ENCODE measurements at places on chromosomes 3 and 15.
A peak's percentile ranks its signal among the peaks of the same experiment; 100 is the strongest.

DNA sequence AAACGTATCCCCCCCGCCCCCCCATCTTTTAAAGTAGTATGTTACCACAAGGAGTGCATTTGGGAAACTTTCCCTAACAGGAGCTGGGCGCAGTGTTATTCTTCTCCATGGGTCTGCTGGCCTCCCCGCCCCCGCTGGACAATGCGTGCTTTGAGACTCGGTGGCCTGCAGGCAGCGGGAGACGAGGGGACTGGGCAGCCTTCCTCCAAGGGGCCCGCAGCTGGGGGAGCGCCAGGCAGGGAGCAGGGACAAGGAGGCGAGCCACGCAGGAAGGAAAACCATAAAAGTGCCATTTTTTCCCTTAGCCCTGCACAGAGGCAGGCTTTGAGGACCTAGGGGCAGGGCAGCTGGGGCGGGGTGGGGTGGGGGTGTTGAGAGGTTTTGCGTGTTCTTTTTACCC, 14.1 kb downstream of the SOX2 start:
- peak; percentile 38 for DNase-seq

DNA sequence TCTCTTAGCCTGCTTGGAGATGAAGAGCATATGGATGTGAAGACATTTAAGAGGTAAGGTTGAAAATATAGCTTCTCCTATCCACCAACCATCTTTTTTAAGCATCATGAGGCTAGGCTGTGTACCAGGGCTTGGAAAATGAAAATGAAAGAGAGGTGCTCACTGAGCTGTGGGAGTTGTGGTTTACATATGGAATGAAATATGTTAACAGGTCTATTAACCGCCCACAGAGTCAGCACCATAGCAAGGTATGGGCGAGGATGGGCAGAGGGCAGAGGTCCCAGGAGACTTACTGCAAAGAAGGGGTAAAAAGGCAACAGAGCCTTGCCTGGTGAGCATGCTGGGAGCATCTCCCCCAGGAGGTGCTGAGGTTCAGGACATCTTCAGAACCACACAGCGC, 273.1 kb downstream of the GABRG3 start:
- DNase-seq = no peak

DNA sequence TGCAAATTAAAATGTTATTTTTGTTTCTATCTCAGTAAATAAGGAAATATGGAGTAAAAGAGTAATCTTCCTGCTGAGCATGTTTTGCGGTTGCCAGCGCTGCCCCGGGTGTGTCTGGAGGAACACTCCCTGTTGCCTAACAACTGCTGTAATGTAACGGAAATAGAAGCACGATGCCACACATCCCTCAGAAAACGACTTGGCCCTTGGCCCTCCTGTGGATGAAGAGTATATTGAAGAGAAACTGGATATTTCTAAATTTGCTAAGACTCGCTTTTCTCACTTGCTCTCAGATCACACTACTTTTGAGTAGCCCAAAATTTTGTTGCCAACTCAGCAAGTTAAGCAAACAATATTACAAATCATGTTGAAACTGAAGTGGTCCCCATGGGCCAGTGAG, 18.9 kb downstream of the CX3CR1 start:
- peak; percentile 90 for DNase-seq

- no peak for DNase-seq
These were observed 5.6 kb downstream of the FOXL2 start for GRCh38 chr3:138941259-138941885.

DNA sequence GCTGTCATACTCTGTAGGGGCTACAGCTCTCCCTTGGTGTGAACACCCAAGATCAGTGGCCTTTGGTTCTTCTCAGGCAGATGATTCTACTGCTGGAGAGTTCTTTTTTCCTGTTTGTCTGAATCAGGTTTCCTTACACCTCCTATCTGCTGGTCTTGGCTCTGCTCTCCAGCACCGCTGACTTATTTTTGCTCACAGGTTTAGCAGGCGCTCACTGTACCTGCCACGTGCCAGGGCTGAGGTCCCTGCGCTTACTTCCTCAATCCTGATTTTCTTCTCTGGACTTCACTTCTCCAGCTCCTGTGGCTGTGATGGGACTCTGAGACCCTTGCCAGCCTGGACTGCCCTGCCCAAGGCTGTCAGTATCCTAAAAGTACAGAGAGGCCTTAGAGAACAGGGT, 9.5 kb downstream of the BSN start:
- no peak for DNase-seq

DNA sequence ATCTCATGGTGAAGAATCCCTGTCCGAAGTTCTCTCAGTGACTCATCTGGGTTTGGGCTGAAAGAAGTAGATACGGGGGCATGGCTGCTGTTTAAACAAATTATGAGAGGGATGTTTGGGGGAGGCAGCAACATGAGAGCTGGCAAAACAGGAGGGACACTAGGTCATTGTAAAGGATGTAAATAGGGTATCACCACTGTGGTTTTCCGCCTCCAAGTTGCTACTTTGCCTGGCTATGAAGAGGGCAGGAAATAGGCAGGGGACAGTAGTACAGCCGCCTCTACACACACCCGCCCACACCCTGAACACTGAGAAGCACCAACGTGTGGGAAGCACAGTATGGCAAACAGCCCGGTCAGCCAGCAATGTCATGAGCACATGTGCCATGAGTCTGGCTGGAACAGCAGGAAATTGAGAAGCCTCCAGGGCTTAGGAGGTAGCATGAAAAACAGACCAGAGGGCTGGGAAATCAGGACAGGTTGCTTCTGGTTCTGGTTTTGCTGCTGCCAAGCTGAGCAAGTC, 17.1 kb downstream of the HEXA start:
- peak; percentile 56 for DNase-seq

DNA sequence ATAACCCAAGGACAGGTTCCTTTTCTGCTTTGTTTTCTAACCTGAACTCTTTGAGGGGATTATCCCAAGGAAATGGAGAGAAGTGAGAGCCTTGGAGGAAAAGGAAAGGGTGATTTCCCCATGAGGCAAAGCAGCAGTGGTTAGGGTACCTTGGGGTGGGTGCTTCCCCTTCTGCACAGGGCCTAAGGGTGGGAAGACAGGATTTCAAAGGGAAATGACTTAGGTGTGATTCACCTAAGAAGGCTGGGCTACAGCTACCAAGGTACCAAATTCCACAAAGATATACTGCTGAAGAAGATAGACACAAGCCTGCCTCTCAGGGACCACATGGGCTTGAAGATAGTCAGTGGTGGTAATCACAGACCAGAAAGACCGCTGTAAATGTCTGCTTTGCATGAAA, 325.3 kb upstream of the DPH6 start:
- DNase-seq = no peak

DNA sequence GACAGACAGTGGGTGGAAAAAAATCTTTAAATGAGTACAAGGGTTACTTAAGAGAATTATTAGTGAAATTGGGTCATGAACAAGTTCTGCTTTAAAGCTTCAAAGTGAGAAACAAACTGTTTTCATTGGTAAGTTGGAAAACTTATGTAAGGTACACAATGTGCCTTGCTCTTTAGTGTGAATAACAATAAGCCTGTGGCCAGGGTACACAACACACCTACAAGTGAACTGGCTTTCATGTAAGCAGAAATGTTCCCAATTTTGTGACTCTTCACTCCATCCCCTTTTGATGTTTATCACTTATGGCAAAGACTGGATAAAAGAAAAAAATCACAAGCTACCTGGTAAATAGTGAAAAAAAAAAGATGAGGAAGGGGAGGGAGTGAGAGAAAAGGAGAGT, 253.7 kb downstream of the ZBTB20 start:
- DNase-seq = no peak

DNA sequence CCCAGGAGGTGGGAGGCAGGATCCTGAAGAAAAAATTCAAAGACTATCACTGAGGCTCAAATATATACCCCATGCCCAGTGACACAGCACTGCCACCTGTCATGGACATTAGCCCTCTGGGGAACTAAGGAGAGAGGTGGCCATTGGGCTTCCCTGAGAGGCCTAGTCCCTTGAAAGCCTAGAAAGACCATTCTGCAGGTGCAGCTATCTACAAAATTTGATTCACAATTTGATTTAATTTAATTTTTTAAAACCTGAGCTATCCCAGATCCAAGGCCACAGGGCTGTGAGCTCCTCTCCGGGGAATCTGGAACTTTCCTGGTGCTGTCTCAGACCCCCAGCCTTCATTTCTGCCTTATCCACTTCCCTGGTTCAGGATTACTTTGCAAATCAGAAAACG, 16.9 kb upstream of the KLHL24 start:
- DNase-seq = no peak

DNA sequence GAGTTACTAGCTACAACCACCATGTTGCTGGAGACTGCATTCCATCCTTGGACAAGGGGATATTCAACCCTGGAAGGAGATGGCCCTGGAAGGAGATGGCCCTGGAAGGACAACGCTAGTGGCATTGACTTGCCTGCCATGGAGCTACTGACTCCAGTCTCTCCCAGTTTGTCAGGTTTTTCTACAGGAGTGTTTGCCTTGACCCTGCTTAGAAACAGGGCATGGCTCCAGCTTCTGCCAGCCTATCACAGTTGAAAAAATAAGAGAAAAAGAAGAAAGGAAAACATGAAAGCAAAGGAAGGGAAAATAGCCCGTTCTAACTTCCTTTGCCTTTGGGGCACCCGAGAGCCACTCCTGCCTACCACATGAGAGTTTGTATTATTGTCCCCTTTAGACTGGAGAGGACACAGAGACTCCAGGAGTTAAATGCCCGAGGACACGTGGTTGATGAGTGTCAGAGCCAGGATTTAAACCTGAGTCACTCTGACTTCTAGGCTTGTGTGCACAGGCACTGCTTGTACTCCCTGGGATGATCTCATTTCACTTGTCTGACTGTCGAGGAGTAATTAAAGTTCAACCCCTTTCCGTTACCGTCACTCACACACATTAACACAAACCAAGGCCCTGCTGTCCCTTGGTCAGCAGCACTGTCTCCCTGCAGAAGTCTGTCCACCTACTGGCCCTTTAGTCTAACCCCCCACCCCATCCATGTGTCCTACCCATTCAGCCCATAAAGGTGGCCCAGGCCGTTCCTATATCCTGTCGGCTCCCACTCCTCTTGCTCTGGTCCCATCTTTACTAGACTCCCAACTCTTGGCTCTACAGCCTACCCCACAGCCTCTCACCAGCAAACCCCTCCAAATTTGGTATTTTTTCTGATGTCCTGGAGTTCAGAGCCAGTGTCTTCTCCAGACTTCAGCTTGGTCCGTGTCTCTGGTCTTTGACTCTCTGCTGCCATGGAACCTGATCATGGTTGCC, 46.1 kb downstream of the C2CD4A start:
- peak; percentile 41 for DNase-seq

- DNase-seq = no peak
These were observed 9.2 kb upstream of the RFC4 start for GRCh38 chr3:186815435-186815834.

GRCh38 chr15:55954862-55955605, 38.4 kb downstream of the NEDD4 start:
- DNase-seq = no peak
